ENCODE measurements at places on chromosomes 11 and 22. TPM values are rescaled to one million over a fixed set of nuclear protein-coding genes. Genes with fewer than 3 reads are reported as not detected.

DNA sequence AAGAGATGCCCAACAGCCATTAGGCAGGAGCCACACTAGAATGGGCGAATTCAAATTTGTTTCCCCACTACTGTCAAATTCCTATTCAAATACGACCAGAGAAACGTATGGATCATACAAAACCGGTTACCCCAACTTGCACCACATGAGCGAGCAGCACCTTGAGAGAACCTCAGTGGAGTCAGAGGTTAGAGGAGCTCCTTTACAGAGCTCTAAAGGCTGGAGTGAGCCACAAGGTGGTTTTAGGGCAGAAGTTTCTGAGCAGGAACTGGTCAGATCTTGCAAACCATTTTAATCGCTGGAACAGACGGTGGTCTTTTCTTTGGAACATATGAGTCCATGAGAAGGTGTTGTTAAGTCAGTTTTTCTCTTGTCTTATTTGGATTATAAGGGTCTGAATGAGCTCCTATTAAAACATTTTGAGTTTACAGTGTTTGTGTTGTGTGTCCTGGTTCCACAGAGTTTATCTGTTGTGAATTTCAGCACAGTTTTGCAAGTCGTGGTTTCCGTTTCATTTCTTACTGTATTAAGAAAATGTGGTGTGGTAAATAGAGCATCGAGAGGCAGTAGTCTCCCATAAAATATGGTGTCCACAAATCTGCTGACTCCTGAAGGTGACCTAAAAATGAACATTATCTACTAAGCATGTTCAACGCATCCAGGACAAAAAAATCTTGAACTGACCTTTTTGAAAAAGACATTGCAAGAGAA is 471.7 kb downstream of the NTM start:
- no peak for ATAC-seq

DNA sequence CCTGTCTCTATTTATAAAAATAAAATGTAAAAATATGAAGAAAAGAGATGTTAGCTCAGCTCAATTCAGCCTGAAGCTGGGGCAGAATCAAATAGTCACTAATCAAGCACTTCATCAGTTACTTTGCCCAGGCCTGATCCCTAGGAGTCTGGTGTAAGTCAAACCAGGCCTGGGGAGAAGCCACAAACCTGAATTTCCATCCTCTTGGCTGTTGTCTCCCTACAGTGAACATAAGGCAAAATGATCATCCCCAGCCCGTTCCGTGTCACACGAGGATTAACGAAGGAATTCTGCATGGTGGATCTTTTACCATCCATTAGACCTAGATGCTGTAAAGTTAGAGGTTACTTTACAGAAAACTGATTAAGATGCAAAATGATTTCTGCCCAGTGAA is 6.5 kb upstream of the NAALADL1 start:
- ATAC-seq = no peak

GRCh38 chr11:109864151-109864661 is 229.0 kb upstream of the ZC3H12C start:
- peak; percentile 40 for ATAC-seq

DNA sequence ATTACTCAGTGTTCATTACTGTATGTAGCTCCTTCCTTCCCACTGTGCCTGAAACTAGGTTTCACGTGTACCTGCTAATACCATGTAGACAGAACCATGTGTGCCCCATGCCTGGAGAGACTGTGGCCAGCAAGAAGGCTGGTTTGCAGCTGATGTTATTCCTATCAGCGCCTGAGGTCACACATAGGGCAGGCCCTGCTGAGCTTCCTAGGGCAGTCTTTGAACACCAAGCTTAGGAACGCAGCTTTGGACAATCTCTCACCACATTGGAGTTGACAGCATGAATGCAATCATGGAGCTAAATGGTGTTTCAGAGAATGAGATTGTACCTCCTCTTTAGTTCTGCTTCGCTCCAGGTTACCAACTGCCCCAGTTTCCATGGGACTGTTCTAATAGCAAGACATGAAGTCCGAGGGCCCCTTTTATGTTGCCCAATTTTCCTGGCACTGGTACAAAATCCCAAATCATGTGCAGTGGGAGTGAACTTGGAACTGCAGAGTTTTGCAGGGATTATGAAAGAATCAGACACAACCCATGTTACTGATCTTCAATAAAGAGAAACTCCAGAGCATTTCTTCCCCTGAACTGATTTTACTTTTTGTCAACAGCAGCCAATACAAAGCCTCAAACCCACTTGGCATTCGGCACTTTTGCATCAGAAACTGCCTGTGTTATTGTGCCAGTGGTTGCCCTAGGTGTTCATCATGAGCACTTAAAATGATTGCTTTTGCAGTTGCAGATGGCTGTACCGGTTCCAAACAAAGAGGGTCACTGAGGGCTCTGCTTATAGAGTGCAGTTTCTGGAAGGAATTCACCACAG is 154.2 kb upstream of the TTC12 start:
- ATAC-seq = no peak

DNA sequence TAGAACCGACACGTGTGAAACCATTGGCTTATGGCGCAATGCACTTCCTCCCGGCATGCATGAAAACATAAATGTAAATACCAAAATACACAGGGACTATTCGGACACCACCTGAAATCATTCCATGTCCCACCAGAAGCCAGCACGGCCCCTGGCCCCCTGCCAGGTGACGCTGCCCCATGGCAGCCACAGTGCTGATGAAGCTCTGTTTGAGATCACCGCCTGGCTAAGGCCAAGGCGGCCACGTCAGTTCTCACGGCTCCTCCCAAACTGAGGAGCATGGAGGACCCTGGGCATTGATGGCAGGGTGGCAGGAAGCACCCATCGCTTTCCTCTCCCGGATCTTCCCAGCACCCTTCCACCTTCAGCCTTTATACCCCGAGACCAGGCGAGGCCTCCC is 89.5 kb downstream of the CDKN1C start:
- no peak for ATAC-seq

DNA sequence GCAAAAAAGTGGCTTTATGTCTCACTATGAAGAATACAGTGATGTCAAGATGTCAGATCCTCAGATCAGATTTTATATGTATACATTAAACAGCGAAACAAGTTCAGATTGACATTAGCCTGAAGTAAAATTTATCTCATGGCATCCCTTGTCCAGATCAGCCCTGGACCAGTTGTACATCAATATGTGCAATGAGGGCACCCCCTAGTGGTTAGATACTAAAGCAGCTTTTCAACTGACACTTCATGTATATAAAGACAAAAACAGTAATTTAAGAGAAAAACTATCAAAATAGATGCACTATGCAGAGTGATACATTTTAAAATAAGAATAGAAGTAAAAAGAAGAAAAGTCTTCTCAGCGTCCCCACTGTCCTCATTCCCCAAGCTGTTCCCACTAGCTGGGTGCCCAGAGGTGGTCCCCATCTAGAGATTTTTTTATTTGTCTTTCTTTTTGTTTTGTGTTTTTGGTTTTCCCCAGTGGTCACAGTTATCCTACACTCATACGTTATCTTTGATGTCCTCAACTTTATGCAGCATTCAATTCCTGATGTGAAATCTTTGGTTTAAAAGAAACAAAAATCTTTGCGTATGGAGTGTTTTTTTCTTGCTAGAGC is 2193.4 kb upstream of the RAG2 start:
- no peak for ATAC-seq

CCDC73 gene
- total RNA-seq = not detected
